ENCODE measurements at places on chromosomes 11 and 22.

GRCh38 chr11:6251990-6252473 lies 7.6 kb upstream of the CCKBR start:
- no peak for DNase-seq

DNA sequence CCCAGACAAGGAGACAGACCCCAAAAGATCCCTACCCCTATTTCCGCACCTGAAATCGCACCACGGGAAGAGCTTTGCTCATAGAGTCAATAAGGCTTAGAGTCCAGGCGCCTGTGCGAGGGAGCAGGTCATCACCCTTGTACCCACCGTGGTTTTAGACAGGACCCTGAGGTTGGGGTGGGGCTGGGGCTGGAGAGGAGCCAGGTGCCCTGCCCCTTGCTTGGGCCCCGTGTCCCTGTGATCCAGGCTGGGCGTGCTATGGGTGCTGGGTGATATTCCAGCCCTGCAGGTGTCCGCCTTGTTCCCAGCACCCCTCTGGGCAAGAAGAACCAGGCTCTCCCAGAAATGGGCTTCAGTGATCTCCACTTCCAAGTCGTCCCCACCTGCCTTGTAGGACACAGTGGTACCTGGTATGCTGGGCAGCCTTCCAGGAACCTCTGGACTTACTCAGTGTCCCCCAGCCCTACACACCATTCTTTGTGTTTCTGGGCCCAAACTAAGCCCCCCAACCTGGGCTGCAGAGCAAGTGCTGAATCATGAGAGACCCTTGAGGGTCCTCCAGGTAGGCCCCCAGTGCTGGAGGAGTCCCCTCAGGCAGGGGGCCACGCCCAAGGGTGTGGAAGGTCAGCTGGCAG lies 4.5 kb downstream of the CD81 start:
- DNase-seq, result no peak

GRCh38 chr22:17958166-17958565 lies 66.2 kb downstream of the MICAL3 start:
- no peak for DNase-seq

DNA sequence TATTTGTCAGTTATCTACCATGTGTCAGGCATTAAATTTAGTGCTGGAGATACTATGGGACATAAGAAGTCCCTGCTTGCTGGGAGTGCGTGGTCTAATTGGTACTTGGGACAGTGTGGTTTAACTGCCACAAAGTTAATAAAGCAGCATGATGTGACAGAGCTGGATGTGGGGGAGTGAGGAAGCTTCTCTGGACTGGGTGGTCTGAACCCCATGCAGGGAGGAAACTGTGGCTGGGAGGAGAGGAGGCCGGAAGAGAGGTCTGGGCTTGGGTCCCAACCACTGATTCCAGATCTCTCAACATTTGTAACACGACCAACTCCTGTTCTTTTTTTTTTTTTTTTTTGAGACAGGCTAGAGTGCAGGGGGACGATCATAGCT lies 37.1 kb downstream of the ST3GAL4 start:
- DNase-seq, result no peak

- DNase-seq, result no peak
Observed at GRCh38 chr11:325796-326591, 5.3 kb upstream of the IFITM3 start.
